Activated CD4-positive, alpha-beta T cell treated with anti-CD3 and anti-CD28 coated beads for 36 hours (primary cell): ENCODE measurements at places on chromosomes 2 and 18.

- no peak for DNase-seq
- H3K36me3 ChIP-seq = no peaks in the 10 kb centered on the region
- H3K4me1 ChIP-seq = peaks cover 14% of the 10 kb centered on the region
- no peak overlapping the region for H3K4me3 ChIP-seq
- no peak overlapping the region for H3K27ac ChIP-seq
Observed at GRCh38 chr2:45852450-45853150, 201.1 kb downstream of the PRKCE start.

- no peaks in the 10 kb centered on the region for H3K4me1 ChIP-seq
- no peaks in the 10 kb centered on the region for H3K27me3 ChIP-seq
- H3K4me3 ChIP-seq = no peak overlapping the region
- H3K27ac ChIP-seq = no peak overlapping the region
- no peak for DNase-seq
Observed at GRCh38 chr2:188322569-188323551, 31.2 kb downstream of the GULP1 start.

DNA sequence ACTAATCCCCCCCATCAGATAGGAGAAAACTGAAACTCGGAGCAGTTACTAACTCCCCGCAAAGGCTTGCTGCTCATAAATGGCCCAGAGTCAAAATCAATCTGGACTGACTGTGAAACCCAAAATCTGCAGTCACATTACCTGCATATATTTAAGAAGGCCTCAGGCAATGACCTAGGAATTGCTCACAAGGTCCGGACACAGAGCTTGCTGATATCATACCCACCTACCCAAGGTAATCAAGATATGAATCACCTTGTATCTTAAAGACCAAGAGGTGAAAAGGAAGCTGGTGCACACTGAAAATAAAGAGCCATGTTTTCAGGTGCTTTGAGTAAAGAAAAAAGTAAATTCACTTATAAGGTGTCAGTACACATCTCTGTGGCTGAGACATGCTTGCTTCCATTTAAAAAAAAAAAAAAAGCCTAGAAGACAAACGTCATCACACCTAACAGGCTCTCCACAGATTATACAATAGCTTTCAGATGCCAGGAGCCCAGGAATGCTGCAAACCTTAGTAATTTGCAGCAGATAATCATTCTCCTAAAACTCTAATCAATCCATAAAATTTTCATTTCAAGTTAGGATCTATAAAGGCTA lies 195.4 kb downstream of the ZEB2 start:
- no peaks in the 10 kb centered on the region for H3K27me3 ChIP-seq
- peak overlapping the region; percentile 30 for H3K4me3 ChIP-seq
- H3K4me1 ChIP-seq = peaks cover 69% of the 10 kb centered on the region
- DNase-seq = peak; percentile 37
- H3K36me3 ChIP-seq = peaks cover 29% of the 10 kb centered on the region
- peak overlapping the region; percentile 97 for H3K27ac ChIP-seq

- no peaks in the 10 kb centered on the region for H3K36me3 ChIP-seq
- H3K4me1 ChIP-seq = peaks cover 3% of the 10 kb centered on the region
- peaks cover 3% of the 10 kb centered on the region for H3K27me3 ChIP-seq
- no peak for DNase-seq
- no peak overlapping the region for H3K4me3 ChIP-seq
Observed at GRCh38 chr2:147388217-147388616, 456.6 kb upstream of the ACVR2A start.

- no peak overlapping the region for H3K27ac ChIP-seq
- DNase-seq = no peak
- H3K4me3 ChIP-seq = no peak overlapping the region
- no peaks in the 10 kb centered on the region for H3K36me3 ChIP-seq
Observed at GRCh38 chr2:197851451-197851850, 47.1 kb downstream of the PLCL1 start.

DNA sequence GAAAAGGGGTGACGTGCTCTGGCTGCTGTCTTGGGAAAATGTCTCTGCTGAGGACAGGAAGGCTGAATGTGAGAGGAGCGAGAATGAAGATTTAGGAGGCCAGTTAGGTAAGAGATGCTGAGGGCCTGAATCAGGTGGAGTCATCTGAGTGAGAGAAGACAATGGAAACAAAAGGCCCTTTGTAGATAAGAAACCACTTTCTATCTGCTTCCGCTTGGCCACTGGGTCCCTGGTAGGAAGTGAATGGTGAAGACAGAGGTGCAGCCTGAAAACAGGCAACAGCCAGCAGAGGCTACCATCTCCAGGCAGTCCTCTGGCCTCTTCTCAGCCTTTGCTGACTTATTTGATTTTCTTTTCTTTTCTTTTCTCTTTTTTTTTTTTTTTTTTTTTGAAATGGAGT lies 374.0 kb upstream of the SLC14A2 start:
- no peaks in the 10 kb centered on the region for H3K27me3 ChIP-seq
- no peak overlapping the region for H3K4me3 ChIP-seq
- H3K36me3 ChIP-seq = no peaks in the 10 kb centered on the region

DNA sequence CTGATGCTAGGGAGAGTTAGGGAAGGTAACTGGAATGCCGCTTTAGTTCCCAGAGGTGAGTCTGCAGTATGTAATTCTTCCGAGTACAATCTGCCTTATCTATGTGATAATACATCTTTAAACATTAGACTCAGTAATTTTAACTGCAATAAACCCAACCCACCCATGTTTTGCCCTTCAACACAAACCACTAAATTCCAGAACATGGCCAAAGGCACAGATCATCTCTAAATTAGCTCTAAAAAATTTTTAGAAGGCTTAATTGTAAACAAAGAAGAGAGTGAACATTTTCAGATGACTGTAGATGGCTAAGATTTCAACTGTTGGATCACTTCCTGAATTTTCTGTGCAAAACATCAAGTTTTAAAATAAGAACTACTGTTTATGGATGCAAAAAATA lies 488.7 kb upstream of the ID2 start:
- H3K36me3 ChIP-seq = no peaks in the 10 kb centered on the region
- no peak overlapping the region for H3K27ac ChIP-seq
- no peak for DNase-seq
